CD4-positive, alpha-beta T cell treated with Interferon alpha-2 for 1 hour (primary cell): ENCODE measurements at places on chromosomes 13 and 19.

GRCh38 chr13:43686557-43686956, 100.2 kb downstream of the ENOX1 start:
- DNase-seq = no peak

DNA sequence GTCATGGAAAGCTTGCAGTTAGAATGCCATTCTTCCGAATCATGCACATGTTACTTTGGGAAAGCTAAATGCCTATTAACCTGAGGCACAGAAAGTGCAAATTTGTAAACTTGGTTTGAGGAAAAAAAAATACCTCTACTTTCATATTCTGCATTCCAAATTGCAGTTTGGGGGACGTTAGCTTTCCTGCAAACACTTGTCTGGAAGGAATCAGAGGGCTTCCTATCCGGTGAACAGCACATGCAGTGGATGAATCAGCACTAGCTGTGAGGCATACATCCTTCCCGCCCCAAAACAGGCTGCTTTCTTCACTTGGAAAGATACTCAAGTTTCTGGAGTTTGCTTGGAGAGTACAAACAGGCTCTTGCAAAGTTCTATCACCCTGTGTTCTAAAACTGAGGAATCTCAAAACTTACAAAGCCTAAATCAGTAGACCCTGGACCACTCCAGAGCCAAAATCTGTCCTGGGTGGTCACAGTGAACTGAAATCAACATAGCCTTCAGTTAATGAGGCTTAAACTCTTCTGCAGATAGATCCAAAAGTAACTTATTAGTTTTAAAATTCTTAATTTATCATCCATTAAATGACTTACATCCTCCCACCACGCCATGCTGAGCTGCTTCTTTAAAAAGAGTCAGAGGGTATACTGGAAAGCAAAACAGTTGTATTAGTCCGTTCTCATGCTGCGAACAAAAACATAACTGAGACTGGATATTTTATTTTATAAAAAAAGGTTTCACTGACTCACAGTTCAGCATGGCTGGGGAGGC, 802.3 kb upstream of the ARGLU1 start:
- DNase-seq = no peak

GRCh38 chr19:3359919-3360420, 6.4 kb upstream of the NFIC start:
- DNase-seq = peak; percentile 43

DNA sequence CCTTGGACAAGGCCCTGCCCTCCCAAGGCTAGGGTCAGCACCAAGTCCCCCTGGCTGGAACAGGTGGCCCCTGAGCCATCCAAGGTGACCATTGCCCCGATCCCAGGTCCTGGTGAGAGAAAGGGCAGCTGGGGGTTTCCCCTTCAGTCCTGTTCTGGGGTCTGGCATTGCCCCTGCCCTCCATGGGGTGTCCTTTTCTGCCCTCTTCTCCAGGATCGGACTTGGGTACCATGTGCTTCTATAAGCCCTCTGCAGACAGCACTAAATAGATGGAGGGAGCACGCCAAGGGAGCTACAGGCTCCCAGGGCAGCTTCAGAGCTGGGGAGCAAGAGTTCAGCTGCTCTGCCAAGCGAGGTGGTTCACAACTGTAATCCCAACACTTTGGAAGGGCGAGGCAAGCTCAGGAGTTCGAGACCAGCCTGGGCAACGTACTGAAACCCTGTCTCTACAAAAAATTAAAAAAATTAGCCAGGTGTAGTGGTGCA, 13.5 kb upstream of the KCNN1 start:
- no peak for DNase-seq

GRCh38 chr13:43520351-43520750, 266.4 kb downstream of the ENOX1 start:
- DNase-seq = no peak

GRCh38 chr13:30877335-30877734, 28.7 kb upstream of the MEDAG start:
- no peak for DNase-seq

GRCh38 chr19:35346193-35347052, 1.3 kb upstream of the FFAR1 start:
- peak; percentile 85 for DNase-seq

GRCh38 chr13:110030394-110030928, 244.1 kb upstream of the IRS2 start:
- DNase-seq = no peak

DNA sequence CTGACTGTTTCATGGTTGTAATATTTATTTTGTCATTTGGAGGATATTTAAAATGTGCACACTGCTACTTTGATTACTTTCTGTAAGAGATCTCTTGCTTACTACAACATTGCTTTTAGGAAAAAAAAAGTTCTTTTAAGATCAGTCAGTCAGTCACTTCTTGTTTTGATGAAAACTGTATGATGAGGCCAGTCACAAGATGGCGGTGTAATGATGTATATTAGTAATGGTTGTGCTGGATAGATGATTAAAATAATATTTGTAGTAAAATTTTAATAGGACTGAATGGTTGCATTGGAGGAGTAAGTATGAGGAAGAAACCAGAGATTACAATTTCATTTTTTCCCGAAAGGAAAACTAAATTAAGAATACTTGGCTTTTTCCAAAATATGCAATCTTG, 2411.1 kb downstream of the PCDH9 start:
- DNase-seq = no peak

DNA sequence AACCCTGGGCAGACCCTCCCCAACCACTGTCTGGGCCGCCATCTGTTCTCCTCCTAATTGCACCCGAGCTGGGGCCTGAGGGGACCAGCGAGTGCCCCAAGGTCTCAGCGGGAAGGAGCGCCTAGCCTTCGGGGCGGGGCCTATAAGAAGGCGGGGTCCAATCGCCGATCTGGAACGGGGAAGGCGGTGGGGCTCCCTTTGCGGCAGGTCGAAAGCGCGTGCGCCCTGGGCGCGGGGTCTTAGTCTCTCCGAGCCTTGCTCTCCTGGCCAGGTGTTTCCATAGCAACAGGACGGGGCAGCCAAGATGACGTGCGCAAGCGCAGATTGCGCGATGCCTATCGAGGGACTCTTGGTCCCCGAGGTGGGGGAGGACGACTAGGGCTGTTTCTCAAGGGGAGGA, 2.8 kb downstream of the MAST1 start:
- DNase-seq = no peak

DNA sequence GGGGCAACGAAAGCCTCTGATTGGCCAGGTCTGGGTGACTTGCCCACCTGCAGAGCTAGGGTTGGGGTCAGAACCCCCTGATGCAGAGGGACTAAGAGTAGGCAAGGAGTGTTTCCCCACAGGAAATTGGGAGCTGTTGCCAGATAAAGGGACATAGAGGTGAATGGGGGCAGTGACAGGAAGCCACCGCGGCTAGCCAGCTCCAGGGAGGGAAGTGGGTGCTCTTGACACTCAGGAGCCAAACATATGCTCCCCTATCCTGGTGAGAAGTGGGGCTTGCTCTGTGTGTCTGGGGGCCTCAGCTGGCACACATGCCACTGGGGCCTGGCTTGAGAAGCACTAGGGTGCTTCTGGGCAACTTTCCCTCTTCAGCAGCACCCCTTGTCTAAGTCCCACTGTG, 26.0 kb downstream of the WDR88 start:
- DNase-seq = no peak

DNA sequence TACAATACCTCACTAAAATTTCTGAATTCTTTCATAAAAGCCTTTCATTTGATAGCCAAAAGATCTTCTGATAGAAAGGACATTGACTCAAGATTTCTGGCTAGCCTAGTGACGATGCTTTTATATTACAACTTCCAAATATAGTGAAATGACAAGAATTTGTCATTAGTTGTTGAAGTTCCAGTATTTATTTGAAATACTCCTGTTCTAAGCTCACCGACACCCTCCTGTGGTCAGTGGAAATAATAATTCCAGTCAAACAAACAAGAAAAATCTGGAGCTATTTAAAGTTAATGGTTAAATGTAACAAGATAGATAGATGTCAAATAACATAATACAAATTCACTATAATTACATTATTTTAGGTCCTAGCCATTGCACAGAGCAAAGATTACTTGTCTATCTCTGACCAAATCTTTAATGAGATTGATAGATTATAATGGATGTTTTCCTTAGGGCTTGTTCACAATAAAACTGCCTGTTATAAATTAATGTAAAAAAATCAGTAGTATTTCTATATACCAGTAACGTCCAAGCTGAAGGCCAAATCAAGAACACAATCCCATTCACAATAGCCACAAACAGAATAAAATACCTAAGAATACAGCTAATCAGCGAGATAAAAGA, 195.5 kb downstream of the RGCC start:
- peak; percentile 31 for DNase-seq

- DNase-seq = peak; percentile 78
Measured at GRCh38 chr19:4732680-4733114, 9.1 kb upstream of the DPP9 start.

GRCh38 chr13:75702476-75702875, 66.3 kb downstream of the LMO7 start:
- DNase-seq = no peak

DNA sequence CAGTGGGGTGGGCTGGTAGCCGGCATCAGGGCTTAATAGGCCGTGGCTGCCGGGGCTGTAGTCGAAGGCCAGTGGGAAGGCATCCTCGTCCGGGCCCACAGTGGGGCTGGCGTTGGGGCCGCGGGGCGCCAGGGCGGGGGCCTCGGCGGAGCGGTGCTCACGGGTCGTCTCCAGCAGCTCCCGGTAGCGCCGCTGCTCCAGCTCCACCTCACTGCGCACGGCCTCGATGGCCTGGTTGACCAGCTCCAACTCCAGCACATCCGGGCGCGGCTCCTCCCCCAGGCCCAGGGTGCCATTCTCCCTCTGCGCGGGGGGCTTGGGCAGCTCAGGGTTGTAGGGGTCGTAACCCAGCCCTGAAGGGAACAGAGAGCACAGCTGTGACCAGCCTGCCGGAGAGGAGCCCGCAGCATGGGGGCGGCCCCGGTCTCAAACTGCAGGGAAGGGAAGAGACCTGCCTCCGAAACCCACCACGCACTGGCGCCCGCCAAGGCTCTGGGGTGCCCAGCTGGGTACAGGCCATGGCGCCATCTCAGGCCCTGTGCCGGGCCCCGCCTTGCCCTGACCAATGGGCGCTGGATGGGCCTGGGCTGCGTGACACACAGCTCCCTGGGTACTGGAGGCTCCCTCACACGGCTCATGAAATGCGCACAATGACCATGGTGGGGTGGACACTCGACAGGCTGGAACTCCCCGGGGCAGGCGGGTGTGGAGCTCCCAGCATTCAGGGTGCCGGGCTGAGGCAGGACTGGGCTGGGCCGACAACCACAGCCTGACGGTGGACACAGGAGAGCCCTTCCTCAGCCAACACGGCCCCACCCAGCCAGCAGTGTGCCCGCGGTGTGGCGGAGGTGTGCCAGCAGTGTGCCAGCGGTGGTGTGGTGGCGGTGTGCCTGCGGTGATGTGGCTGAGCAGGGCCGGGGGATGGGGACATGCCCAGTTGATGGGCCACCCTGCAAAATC, 16.5 kb upstream of the ATP8B3 start:
- no peak for DNase-seq

GRCh38 chr19:52191389-52191788, 1.5 kb downstream of the PPP2R1A start:
- no peak for DNase-seq

- no peak for DNase-seq
Measured at GRCh38 chr13:97921176-97921816, 32.2 kb upstream of the IPO5 start.

DNA sequence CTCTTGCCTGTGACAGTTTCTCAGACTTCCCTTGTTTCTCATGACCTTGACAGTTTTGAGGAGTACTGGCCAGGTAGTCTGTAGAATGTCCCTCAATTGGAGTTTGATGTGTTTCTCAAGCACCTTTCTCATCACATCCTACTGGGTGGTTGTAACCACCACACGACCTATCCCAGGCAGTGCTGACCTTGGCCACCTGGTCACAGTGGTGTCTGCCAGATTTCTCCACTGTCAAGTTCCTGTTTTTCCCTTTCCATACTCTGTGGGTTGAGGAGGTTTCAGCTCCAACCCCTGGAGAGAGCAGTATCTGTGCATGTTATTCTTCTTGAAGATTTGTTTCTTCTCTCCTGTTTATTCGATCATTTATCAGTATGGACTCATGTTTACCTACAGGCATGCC, 8.4 kb upstream of the UPF3A start:
- DNase-seq = no peak

GRCh38 chr13:49412749-49413148, 31.1 kb downstream of the CAB39L start:
- no peak for DNase-seq

DNA sequence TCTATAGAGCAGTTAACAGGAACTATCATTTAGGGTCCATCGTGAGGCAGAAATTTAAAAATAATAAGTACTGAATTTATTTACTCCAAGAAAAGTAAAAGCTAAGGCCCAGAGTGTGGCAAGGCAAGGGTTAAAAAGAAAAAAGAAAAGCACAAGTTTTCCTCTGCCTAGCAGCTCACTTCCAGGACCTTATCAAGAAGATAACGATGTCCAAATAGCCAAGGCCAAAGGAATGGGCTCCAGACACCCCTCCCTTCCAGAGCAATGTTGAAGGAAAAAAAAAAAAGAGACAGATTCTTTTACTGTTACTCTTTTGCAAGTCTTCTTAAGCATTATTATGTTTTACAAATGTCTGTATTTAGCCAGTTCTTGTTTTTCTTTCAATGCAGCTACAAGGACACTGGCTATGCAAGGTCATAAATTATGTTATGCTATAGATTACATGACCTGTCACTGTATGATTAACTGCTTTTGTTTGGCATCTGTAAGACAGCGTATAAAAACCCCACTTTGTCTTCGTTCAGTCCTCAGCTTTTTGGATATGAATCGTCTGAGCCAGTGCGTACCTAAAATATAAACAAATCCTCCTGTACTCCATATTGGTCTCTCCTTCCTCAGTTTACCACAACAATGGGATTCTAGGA, 2.9 kb upstream of the ZNF700 start:
- no peak for DNase-seq

DNA sequence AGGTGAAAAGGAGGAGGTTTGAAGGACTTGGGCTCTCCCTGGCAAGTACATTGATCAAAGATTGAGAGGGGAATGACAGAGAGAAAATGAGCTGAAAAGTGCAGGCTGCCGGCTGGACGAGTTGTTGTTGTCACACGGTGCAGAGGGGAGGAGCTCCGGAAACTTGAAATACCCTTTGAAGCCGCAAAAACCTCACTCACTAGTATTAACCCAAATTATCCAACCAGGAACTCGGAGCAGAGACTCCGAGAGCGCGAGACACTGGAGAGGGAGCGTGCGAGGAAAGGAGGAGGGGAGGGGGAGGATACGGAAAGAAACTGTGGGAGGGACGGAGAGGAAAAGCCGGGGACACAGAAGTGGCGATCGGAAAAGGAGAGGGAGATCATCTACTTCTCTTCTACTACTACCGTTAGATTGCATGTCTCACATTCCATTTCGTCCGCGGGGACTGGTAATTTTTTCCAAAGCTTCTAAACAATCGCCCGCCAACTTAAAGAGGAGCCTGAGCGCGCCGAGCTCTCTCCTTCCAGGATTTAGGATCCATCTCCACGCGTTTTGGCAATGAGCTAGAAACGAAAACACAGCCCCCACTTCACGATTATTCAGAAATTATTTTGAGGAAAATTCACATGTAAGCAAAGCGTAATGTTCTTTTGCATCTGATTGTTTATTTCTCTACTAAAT, at the start of gene DACH1:
DACH1 (minus strand) TSS at position 74 of the 684 bp plus-strand sequence.
- peak; percentile 8 for DNase-seq
